ENCODE measurements at places on chromosomes 4 and X.
A peak's percentile ranks its signal among the peaks of the same experiment; 100 is the strongest.

- DNase-seq = no peak
Measured at GRCh38 chrX:140712413-140713173, 3.0 kb downstream of the LINC00632 start.

- DNase-seq = no peak
Measured at GRCh38 chr4:40626183-40626990, 3.3 kb downstream of the RBM47 start.

DNA sequence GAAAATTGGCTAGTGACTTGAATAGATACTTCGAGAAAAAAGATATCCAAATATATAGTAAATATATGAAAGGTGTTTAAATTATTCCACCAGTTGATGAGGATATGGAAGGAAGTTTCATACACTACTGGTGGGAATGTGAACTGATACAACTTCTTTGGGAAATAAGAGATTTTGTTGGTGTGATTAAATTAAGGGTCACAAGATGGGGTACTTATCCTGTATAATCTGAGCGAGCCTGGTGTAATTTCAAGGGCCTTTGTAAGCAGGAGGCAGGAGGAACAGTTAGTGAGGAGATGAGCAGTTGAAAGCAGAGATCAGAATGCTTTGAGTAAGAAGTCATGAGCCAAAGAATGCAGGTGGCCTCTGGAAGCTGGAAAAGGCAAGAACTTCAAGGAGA is 192.2 kb downstream of the KCTD8 start:
- peak; percentile 1 for DNase-seq

GRCh38 chr4:107213880-107214279 is 177.8 kb upstream of the DKK2 start:
- DNase-seq = peak; percentile 46

GRCh38 chr4:139910106-139910505 is 243.9 kb downstream of the MAML3 start:
- no peak for DNase-seq

All from NCI-H226 (cell line).